Mucosa of gallbladder (tissue), 1 donor: ENCODE measurements at places on chromosomes 13 and 19. TPM values are rescaled to one million over a fixed set of nuclear protein-coding genes. Genes with fewer than 3 reads are reported as not detected.

IGFL2 gene
- total RNA-seq = not detected

TSKS gene
- 0.58 TPM for total RNA-seq

DNA sequence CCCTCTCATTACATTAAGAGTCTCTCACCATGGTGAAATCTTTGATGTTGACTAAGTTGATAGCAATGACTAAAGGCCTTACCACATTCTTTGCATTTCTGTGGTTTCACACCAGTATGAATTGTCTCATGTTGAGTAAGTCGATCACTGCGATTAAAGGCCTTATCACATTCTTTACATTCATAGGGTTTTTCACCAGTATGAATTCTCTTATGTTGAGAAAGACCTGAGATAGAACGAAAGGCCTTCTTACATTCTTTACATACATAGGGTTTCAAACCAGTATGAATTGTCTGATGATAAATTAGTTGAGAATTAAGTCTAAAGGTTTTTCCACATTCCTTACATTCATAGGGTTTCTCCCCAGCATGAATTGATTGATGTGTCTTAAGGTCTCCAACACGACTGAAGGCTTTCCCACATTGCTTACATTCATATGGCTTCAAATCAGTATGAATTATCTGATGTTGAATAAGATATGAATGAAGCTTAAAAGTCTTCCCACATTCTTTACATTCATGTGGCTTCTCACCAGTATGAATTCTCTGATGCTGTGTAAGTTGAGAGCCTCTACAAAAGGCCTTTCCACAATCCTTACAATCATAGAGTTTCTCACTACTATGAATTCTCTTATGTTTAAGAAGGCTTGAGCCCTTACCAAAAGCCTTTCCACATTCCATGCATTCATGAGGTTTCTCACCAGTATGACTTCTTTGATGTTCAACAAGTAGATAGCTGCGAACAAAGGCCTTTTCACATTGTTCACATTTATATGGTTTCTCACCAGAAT is 45.6 kb downstream of the ZNF283 start:
- no peak for DNase-seq

- DNase-seq = no peak
Measured at GRCh38 chr13:31433207-31433606, 233.4 kb downstream of the B3GLCT start.
